ENCODE measurements at places on chromosomes 4 and X. TPM values are rescaled to one million over a fixed set of nuclear protein-coding genes. Genes with fewer than 3 reads are reported as not detected.

Gene MYOZ2
- 0.18 TPM for total RNA-seq

Gene TMPRSS11B
- not detected for total RNA-seq

Gene FAM133A
- not detected for total RNA-seq

Gene AFP
- 252 TPM for total RNA-seq

Gene GAGE12F
- total RNA-seq, result not detected

Gene HMX1
- total RNA-seq, result not detected

Gene TBX22
- not detected for total RNA-seq

Gene SPIN4
- 13.6 TPM for total RNA-seq

Gene RTL5
- 2.5 TPM for total RNA-seq

Gene CORIN
- total RNA-seq, result 0.46 TPM

Gene FDCSP
- not detected for total RNA-seq

Gene SULT1E1
- 0.86 TPM for total RNA-seq

Gene FAM236D
- not detected for total RNA-seq

Measured in Caco-2 (cell line).